ENCODE measurements at places on chromosomes 7 and 10.

DNA sequence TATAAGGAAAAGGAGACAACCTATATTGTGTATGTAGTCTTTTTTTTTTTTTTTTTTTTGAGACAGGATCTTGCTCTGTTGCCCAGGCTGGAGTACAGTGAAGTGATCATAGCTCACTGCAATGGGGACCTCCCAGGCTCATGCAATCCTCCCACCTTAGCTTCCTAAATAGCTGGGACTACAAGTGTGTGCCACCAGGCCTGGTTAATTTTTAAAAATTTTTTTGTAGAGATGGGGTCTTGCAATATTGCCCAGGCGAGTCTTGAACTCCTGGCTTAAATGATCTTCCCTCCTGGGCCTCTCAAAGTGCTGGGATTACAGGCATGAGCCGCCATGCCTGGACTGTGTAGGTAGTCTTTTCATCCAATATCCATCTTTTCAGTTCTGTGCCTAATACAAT is 78.7 kb upstream of the ARHGAP21 start:
- no peak for DNase-seq

- no peak for DNase-seq
Observed at GRCh38 chr10:17624996-17625395, 7.8 kb upstream of the HACD1 start.

DNA sequence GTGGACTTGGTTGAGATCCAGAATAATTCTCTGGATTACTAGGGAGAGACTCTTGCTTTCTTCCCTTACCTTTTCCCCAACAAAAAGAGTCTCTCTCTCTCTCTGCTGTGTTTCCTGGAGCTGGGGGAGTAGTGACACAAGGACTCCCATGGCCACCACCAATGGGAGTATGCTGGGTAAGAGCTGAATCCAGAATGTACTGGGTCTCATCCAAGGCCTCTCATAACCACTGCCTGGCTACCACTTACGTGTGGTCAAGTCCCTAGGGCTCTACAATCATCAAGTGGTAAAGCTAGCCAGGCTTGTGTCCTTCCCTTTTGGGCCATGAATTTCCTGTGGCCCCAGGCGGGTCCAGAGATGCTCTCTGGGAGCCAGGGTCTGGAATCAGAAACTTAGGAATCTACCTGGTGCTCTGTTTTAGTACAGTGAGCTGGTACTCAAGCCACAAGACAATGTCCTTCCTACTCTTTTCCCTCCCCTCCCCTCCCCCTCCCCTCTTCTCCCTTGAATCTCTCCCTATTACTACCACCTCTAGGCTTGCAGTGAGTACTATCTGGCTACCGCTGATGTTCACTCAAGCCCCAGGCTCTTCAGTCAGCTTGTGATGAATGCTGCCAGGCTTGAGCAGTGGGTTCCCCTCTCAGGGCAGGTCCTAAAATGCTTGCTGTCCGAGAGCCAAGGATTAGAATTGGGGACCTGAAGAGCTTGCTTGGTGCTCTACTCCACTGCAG is 196.6 kb downstream of the BBS9 start:
- no peak for DNase-seq

- no peak for DNase-seq
Observed at GRCh38 chr7:23615331-23615730, 18.1 kb downstream of the CCDC126 start.

DNA sequence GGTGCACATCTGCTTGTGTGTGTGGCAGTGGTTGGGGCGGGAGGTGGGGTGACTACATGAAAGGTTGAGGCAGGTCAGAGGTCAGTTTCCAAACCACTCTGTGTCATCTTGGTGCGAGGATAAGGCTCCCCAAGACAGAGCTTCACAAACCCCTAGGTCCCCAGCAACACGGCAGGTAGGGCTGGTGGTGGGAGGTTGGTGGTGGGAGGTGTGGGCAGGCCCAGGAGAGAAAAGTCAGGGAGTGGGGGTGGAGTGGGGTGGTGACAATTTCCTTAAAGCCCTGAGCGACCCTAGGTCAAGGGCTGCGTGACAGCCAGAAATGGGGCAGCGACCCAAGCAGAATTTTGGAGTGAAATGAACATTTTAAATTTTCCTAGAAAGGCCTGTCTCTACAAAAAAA is 1.6 kb upstream of the STRA8 start:
- DNase-seq: no peak

DNA sequence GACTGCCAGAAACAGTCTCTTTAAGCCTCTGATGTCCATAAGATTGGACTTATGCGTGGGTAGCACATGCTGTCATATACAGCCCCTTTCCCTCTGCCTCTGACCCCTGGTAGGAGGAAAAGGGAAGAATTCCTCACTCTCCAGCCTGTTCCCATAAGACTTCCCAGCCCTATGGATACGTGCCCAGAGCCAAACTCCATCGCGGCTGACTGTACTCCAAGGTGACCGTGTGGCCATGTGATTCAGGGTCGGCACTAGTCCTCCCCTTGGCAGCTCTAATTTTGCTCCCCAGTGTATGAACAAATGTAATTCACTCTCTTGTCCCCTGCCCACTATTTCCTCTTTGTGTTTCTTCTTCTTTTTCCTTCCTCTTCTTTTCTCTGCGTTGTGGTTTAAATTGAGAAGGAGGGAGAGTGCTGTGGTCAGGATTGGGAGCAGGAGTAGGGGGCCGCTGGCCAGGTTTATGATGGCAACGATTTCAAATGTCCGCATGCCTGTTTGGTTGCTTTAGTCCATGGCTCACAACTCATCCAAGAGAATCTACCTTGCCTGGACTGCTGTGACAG is 43.8 kb downstream of the PRLHR start:
- no peak for DNase-seq

GRCh38 chr10:3312403-3312940 is 139.9 kb upstream of the PITRM1 start:
- DNase-seq: no peak

- DNase-seq: no peak
Observed at GRCh38 chr7:16106300-16106699, 315.0 kb downstream of the CRPPA start.

DNA sequence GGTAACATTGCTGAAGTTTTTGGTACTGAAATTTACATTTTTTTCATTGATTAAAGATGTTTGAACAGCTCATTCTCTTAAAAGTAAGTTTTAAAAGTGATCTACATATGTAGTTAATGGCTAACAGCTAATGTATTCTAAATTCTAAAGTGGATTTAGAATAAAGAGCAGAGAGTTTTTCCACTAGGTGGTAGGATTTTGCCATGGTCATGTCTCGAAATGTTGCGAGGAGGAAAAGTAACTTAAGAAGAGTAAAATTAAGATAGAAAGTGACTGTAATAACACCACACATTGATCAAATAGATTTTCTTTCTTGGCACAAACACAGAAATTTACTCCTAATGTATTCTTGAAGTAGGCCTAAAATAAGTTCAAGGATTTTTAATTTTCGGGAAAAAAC is 19.8 kb downstream of the LSMEM1 start:
- DNase-seq: no peak

DNA sequence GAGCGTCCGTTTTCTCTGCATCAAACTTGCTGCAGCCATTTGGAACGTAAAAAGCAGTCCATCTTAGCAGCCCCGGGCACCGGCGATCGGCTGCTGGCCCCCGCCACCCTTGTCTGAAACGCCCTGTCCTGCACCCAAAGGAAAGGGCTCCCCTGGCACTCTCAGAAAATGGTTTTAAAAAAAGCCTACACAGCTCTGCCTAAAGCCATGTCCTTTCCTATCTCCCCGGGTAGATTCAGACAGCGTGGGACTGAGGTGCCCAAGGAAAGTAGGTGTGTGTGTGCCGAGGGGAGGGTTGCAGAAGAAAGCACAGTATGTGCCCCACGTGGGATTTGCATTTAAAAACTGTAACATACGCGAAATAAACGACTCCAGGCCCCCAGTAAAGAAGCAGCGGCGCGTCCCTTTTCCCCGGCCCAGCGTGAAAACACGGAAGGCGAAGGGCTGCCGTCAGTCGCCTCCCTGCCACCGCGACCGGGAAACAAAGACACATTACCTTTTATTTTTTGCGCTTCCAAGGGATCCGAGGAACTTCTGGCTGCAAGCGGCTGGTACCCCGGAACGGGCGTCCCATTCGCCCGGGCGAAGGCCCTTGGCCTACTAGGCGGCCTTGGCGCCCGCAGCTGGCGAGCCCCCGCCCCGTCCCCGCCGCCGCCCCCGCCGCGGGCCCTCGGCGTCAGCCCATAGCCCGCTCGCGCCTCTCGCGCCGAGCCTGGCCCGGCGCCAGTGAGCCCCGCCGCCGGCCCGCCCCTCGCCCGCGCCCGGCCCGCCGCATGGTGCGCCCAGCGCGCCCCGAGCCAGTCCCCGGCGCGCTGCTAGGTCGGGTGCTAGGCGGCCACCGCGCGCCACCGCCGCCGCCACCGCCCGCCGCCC is 304.6 kb downstream of the PRPF18 start:
- DNase-seq: no peak

DNA sequence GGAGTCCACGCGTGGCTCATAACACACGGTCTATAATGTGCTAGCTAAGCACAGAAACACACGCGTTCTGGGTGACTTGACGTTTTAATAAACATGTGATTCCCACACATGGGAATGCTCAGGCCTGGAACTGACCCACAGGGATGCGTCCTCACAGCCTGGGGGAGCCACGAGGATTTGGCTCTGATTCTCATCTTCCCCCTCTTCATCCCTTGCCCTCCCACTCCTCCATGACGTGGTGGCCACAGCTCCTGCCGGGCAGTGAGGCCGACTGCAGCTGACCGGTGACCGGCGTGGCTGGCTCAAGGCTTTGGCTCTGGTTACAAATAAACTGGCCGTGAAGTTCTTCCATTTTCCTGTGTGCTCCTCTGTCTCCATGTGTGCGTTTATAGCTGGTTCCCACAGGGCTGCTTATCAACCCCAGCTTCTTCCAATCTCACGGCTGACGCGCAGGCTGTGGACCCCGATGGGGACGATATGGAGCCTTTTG is 40.9 kb upstream of the KLF6 start:
- no peak for DNase-seq

DNA sequence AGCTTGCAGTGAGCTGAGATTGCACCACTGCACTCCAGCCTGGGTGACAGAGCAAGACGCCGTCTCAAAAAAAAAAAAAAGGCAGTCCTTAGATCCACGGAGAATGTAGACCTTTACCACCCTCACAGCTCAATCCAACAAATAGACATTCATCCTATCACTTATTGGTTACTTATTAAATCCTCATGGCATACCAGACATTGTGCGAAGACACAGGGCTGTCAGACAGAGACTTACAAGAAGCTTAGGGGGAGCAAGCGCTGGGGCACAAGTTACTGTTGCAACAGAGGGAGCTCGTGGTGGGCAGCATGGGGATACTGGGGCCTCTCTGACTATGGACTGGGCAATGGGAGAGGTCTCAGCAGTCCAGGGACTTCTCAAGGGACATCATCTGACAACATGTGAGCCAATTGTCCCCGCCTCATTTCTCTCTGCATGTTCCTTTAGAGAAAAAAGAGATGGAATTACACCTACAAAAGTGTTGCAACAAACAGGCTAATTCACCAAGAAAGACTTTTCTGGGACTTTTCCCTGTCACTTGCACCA is 82.8 kb upstream of the TNS3 start:
- DNase-seq: no peak

DNA sequence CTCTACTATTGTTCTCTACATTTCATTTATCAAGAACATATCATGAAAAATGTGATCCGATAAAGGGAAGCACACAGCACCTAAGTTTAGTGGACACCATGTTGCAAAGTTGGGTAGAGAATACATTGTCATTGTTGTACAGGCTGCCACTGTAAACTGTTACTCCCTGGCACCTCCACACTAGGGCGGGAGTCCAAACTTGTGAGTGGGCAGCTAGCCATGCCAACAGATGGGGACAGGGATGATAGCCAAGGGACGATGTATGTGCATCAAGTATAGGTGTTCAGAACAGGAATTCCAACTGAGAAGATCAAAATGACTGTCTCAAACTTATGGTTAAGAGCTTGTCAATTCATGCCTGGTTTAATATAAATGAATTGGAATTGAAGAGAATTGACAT is 31.1 kb upstream of the COMMD3 start:
- no peak for DNase-seq

GRCh38 chr7:36079446-36080025 is 73.5 kb upstream of the EEPD1 start:
- DNase-seq: no peak

GRCh38 chr7:19482628-19483027 is 226.2 kb downstream of the POLR1F start:
- no peak for DNase-seq

DNA sequence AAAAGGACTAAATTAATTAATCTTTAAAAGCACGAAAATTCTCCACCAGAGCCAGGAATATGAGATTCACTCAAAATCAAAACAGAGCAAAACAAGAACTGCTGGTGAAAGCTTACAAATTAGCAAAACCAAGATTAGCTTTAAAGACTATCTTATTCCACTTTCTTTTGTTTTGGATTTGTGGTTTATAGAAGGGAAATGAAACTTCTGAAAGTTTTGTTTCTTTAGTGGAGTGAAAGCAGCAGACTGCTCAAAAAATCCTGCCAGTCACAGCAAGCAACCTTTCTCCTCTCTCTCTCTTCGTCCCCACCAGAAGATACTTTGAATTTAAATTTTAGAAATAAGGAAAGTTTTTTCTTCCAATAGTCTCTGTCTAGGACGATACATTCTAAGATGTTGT is 7.8 kb downstream of the ACTA2 start:
- DNase-seq: no peak

DNA sequence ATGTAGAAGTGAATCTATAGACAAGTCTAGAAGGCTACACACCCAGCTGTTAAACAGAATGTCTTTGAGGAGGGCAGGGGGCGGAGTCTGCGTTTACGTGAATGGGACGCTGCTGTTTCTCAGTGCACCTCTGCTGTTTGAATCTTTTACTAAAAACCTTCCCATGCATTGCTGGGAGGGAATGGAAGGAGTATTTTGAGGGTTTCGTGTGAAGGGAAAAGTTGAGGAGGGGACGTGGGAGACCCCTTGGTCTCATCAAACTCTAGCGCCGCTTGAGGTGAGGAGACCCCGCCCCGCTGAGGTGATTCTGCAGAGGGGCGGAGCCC is 492 bp upstream of the VCL start:
- DNase-seq: no peak

GRCh38 chr7:140898786-140899536 is 25.8 kb downstream of the BRAF start:
- no peak for DNase-seq

- peak; percentile 45 for DNase-seq
Observed at GRCh38 chr10:130352291-130352645, 216.1 kb downstream of the GLRX3 start.

DNA sequence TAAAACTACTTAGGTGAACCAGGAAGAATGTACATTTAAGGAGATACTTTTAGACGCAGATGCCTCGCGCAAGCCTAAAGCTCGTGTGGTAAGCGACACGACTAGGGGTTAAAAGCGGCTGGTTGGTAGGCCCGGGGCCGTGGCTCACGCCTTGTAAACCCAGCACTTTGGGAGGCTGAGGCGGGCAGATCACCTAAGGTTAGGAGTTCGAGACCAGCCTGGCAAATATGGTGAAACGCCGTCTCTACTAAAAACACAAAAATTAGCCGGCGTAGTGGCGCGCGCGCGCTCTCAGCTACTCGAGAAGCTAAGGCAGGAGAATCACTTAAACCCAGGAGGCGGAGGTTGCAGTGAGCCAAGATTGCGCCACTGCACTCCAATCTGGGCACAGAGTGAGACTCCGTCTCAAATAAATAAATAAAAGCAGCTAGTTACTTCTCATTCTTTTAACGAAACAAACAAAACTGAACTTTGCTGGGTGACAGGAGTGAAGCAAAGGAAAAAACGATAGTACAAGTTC is 879 bp downstream of the NUDT5 start:
- no peak for DNase-seq
